ENCODE measurements at places on chromosomes 5 and 9.

GRCh38 chr5:167485061-167485774, 806.2 kb upstream of the WWC1 start:
- no peak for DNase-seq

DNA sequence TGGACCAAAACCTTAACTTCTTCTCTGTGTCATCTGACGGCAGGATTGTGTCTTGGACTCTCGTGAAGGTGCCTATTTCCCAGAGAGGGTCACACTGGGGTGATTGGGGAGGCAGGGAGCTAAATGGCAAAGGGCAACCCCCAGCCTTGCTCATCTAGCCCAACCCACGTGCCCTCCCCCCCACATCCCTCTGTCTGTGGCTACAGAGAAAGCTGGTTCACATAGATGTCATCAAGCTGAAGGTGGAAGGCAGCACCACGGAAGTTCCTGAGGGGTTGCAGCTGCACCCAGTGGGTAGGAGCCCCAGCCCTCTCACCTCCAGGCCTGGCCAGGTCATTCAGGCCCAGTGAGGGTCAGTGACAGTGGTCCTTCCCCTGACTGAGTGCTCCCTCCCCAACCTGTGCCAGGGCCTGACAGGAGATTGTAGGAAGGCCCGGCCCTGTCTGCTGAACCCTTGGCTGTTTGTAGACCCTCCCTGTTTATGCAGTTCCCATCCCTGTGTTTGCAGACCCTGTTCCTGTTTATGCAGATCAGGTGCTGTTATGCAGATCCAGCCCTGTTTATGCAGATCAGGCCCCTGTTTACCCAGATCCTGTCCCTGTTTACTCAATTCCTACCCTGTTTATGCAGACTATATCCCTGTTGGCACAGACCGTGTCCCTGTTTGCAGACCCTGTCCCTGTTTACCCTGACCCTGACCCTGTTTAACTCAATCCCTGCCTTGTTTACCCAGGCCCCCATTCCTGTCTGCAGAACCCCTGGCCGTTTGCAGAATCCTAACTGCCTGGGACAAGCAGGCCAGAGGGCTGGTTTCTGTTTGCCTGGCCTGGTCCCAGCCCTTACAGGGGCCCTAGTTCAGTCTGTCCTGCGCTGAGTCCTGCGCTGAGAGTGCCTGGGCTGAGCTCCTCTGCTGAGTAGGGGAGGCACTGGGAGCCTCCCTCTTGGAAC, 10.4 kb downstream of the ENHO start:
- DNase-seq, result no peak

- DNase-seq, result peak; percentile 77
Measured at GRCh38 chr5:156920042-156920860, 42.8 kb downstream of the TIMD4 start.

DNA sequence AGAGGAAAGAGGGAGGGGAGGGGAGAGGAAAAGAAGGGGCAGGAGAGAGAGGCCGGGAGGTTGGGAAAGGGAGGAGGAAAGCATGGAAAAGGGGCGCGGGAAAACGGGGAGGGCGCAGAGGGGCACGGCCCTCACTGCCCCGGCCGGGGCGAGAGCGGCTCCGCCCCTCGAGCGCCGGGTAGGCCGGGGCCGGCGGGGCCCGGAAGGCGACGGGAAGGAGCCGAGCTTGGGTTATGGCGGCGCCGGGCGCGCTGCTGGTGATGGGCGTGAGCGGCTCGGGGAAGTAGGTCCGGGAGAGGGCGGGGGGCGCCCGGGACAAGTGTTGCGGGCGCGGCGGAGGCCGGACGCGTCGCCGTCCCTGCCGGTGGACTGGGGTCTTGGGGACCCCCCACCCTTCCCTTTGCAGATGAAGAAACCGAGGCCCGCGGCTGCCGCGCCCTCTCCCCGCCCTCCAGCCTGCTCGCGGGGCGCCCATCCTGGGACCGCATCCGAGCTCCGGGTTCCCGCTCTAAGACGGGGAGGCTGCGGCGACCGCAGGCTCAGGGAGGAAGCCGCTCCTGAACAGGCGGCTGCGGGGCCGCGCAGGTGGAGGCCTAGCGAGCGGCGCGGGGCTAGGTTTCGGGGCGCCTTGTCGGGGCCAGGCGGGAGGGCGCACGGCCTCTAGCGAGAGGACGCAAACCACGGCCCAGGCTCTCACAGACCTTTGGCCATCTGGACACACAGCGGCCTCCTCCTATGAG, at the start of gene IDNK:
IDNK (plus strand) TSS at position 205 of the 740 bp plus-strand sequence; CDS start at position 234, 29 bp downstream.
- peak; percentile 27 for DNase-seq

DNA sequence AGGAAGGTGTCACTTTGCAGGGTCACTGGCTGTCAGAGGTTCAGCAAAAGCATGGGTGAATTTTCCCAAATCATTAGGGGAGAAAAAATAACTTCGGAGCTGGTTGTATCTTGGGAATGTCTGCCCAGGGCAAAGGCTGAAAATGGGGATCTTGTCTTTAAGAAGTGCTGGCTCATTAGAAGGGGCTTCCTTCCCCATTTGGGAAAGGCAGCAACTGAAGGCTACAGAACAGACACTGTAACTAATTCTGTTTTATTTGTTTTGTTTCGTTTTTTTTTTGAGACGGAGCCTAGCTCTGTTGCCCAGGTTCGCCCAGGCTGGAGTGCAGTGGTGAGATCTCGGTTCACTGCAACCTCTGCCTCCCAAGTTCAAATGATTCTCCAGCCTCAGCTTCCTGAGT, 70.3 kb upstream of the PCA3 start:
- no peak for DNase-seq

DNA sequence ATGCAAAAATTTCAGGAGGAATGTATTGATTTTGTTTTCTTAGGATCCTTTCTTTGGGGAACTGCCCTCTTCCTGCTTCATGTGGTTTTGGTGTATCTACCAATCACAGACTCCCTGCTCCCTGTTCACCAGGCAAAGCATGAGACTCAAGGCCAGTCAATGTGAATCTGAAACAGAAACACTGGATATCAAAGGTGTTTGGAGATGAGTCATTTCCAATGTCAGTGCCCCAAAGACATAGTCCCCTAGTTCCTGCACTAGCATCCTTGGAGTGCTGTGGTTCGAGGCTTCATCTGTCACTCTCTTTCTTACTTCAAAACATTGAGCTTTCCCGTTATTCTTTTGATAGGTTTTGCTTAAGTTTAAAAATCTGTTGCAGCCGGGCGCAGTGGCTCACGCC, 8.1 kb downstream of the PPP3R2 start:
- DNase-seq, result peak; percentile 3

DNA sequence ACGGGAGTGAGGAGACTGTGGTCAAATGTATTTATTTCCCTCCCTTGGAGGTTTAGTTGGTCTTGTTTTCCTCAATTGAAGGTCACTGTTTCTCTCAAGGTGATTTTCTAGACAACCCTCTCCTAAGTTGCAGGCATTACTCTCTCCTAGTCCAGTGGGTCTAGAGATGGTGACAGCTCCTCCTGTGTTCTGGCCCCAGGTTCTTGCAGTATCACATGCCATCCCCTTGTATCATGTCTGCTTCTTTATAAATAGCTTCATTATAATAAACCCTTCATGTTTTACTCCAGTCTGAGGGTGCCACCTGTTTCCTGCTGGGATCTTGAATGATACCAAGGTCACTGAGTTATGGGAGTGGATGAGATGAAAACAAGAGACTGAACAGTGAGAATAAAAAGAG, 208.0 kb upstream of the KCNN2 start:
- DNase-seq, result no peak

GRCh38 chr5:157177953-157178352, 2.7 kb upstream of the ITK start:
- no peak for DNase-seq

GRCh38 chr5:31232273-31232888, 38.9 kb downstream of the CDH6 start:
- no peak for DNase-seq

GRCh38 chr9:137006116-137007003, 10.0 kb upstream of the CLIC3 start:
- DNase-seq, result no peak

DNA sequence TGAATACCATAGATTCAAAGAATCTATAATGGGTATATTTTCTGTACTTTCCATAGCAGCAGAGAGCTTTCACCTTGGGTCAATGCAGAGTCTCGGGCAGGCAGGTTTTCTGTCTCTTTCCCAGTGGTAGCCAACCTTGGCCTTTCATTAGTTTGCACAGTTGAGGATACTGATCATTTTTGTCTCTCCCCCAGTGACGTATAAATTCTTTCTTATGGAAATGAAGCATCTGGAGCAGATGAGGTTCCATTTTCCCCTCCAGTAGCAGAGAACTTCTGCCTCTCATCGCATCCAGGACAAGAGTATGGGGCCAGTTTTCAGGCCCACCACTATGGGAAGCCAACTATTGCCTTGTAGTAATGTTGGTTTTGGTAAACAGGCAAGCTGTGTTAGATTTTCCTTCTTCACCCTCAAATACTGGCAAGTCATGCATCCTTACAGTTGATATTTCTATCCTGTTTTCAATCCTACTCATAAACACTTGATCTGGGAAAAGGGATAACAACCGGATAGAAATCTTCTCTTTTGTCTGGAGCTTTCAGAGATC, 845.2 kb upstream of the CDH18 start:
- no peak for DNase-seq

DNA sequence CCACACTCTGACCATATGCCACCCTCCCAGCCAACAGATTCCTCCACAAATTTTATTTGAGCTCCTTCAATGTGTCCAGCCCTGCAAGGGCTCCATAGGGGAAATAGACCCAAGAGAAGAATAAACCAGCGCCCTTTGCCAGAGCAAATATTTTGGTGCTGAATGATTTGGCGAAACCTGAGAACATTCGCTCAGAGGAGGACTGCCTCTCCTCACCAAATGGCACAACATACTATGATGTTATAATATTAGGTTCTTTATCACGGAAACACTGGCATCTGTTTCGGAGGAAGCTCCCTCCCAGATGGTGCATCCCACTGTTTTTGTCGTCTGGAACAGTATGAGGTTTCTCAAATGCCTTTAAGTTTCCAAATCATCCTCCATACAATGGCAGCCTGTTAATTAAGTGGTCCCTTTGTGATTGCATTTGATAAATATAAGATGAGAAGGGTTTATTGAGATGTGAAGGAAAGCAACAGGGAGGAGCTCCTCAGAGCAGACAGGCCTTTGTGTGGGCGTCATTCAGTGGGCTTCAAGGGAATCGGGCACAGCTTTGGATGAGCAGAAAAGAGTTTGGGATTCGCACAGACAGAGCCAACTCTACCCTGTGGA, 139.1 kb upstream of the ADRA1B start:
- no peak for DNase-seq

- DNase-seq, result no peak
Measured at GRCh38 chr9:94945197-94946144, 219.0 kb downstream of the AOPEP start.

DNA sequence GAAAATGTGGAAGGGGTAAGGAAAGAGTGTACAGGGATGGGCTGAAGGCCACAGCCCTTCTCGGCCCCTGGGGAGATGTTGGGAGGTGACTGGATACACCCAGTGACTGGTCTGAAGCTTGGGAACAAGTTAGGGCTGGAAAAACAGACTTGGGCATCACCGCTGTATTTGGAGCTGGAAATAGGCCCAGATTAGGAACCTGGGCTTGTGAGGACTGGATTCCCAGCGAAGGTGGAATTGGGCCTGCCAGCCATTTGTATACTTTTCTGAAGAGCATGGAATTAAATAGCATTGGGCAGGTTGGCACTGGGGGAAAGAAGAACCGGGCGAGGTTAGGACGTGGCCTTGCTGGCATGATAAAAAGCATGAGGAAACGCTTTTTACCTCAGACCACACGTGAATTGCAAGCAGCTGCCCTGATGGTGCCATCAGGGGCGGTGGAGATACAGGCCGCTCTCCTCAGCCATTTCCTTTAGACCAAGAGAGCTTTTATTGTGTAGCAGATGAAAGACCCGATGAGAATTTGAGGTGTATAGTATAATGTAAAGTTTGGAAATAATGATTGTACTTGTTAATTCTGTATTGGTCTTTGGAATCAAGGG, 37.8 kb downstream of the OTULIN start:
- DNase-seq, result no peak

- no peak for DNase-seq
Measured at GRCh38 chr9:117249799-117250198, 165.1 kb downstream of the ASTN2 start.

GRCh38 chr5:5285906-5286305, 136.6 kb upstream of the ICE1 start:
- DNase-seq, result no peak

- no peak for DNase-seq
Measured at GRCh38 chr5:17219006-17219422, 1.6 kb downstream of the BASP1 start.

DNA sequence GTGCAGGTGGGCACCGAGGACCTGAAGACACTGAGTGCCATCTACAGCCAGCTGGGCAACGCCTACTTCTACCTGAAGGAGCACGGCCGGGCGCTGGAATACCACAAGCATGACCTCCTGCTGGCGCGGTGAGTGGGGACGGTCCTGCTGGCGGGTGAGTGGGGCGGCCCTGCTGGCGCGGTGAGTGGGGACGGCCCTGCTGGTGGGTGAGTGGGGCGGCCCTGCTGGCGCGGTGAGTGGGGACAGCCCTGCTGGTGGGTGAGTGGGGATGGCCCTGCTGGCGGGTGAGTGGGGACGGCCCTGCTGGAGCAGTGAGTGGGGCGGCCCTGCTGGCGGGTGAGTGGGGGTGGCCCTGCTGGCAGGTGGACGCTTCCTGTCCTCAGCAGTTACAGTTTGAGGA, 7.2 kb downstream of the GPSM1 start:
- DNase-seq, result no peak

GRCh38 chr9:31590091-31590490, 794.4 kb upstream of the ACO1 start:
- no peak for DNase-seq
